ENCODE measurements at places on chromosomes 5 and 9.

GRCh38 chr5:138622051-138622450, 46.9 kb upstream of the HSPA9 start:
- DNase-seq = no peak

DNA sequence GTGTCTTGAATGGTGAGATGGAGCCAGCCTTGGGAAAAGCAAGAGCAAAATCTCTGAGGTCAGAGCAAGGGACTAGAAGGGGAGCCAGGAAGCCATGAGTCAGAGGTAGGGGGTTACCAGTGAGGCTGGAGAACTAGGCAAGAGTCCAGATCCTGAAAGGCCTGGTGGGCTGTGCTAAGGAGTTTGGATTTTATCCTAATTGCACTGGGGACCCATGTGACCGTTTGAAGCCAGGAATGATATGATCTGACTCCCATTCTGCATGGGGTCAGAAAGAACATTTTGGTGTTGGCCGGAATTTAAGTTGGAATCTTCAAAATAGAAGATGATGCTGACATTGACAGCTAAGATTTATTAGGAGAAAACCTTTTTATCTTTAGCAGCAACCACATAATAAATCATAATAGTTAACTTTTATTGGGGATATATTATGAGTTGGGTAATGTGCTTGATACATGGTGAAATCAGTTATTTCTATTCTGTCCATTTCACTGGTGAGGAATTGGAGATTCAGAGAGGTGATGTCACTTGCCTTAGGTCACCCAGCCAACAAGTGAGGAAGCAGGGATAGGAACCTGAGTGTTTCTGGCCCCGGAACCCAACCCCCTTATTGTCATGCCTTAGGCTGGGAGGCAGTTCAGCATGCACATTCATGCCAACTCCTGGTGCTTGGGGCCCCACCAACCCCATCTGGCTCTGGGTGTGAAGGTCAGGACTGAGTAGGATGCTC, 61.5 kb upstream of the RARS1 start:
- no peak for DNase-seq

- DNase-seq = no peak
Measured at GRCh38 chr5:159027504-159027903, 72.2 kb downstream of the EBF1 start.

- DNase-seq = no peak
Measured at GRCh38 chr5:130923543-130924124, 241.4 kb downstream of the HINT1 start.

- DNase-seq = no peak
Measured at GRCh38 chr9:129241725-129242124, 63.7 kb upstream of the IER5L start.

GRCh38 chr9:36665921-36666431, 93.3 kb downstream of the MELK start:
- no peak for DNase-seq

All from amniotic stem cell (primary cell).